ENCODE measurements at places on chromosomes 7 and 10.

- DNase-seq: no peak
Measured at GRCh38 chr7:150377196-150377595, 1.9 kb upstream of the ZNF775 start.

- DNase-seq: no peak
Measured at GRCh38 chr7:128666200-128666599, 5.9 kb upstream of the GARIN1A start.

DNA sequence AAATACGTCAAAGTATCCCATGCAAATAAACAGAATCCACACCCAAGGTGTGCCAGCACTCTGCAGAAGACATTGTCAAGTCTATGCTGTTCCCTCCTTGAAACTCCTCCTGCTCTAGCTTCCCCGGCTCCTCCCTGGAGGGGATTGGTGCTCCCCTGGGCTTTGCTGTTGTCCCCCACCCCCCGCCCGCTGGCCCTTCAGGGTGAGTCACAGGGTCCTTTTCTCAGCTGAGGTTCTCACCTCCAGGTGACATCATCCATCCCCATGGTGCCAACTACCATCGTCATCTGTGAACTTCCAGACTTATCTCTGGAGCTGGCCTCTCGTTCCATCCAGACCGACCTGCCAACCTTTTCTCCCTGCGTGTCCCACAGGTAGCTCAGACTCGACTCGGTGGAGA lies 77.0 kb downstream of the ITIH5 start:
- no peak for DNase-seq

DNA sequence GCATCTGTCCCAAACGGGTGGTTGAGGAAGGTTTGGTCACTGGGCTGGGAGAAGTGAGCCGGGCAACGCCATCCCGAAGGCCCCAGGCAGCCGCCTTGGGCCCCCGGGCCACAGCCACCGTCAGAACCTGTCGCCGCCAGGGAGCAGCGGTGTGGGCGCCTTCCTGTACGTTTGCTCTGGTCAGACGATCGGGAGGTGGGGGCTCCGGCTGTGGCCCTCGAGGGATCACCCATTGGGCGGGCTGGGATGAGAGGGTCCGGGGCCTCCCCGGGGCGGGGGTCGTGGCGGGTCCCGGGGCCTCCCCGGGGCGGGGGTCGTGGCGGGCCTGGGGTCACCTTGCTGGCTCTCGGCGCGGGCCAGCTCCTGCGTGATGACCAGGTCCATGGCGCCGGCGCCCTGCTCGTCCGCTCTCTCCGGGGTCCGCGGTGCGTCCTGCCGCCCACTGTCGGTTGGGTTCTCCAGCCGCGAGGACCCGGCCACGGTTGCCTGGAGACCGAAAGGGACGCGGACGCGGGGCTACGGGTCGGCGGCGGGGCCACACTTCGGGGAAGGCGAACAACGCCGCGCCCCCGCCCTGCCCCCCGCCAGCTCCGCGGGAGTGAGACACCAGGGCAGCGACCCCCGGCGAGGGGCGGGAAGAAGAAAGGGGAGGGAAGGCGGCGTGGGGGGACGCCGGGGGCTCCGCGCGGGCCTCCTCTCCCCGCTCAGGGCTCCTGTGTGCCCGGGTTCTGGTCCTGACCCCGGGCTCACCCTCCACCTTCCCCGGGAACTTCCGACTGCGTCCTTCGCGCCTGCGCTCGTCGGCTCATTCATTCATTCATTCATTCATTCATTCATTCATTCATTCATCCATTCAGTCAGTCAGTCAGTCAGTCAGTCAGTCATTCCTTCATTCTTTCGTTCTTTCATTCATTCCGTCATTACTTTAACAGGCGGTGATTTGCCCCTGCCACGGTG lies at the start of gene CFAP46:
TSS of gene CFAP46 (minus strand) at position 470 of the 957 bp plus-strand sequence. CDS start at position 384, 86 bp downstream.
- DNase-seq: peak; percentile 56

DNA sequence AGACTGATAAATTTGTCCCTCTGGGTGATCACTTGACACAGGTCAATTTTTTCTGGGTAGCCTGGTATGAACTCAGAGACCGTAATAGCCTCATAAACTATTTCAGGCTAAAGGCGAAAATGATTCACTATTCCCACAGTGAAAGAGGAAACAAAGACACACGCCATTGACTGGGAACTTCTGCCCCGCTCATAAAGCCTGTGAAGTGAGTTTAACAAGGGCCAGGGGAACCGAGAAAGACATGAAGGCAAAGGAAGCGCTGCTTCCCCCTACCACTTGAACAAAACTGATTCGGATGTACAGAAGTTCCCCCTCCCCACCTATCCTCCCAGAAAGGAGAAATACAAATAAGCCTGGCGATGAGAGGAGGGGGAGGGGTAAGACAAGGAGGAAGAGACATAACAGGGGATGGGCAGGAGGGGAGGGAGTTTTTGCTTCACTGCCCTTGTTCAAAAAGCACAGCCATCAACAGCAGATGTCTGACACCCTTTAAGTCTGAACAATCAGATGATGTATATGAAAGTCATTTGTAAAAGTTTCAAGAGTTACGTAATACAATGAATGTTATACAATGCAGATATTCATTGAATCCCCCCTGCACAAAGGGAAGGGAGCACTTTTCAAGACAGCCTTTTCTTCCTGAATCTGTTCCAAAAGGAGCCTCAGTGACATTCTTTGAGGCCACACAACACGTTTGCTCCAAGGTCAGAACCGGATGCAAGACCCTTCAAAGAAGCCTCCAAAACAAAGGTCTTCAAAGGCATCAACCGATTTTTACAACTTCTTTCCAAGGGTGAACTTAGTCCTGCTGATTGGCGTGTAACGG lies 734 bp downstream of the ABCB4 start:
- no peak for DNase-seq

DNA sequence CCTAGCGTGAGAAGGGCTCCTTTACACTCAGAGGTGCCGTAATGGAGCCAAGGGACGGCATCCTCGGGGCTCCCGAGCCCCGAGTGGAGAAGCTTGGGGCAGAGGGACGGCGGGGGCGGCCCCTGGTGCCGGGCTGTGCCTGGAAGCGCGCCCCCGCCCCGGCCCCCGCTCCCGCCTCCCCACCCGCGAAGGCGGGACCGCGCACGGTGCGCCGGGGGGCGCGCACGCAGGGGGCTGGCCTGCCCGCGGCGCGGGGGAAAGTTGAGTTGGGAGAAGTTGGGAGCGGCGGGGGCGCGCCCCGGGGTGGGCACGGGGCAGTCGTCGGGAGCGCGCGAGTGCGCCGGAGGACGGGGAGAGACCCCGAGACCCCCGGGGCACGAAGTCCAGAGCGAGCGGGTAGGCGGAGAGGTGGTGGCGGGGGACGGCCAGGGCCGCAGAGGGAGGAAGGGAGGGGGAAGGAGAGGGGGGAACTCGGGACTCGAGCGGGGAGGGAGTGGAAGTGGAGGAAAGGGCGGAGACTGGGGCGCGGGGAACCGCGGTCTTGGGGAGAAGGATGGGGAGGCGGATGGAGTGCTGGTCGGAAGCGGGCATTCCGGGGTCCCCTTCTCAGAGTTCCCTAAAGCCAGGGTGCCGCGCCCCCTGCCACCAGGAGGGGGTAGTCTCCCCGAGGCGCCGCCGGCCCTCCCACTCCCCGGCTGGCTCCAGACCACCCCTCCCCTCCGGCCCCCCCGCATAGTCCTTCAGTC lies at the start of gene SLC4A2:
TSS of gene SLC4A2 (plus strand) at position 223 of the 746 bp plus-strand sequence. CDS start 2,399 bp downstream, outside the sequence.
- DNase-seq: peak; percentile 69
